ENCODE measurements at places on chromosomes 5 and 9.
A peak's percentile ranks its signal among the peaks of the same experiment; 100 is the strongest.

GRCh38 chr9:6367128-6367890 lies 39.1 kb downstream of the TPD52L3 start:
- DNase-seq = no peak

DNA sequence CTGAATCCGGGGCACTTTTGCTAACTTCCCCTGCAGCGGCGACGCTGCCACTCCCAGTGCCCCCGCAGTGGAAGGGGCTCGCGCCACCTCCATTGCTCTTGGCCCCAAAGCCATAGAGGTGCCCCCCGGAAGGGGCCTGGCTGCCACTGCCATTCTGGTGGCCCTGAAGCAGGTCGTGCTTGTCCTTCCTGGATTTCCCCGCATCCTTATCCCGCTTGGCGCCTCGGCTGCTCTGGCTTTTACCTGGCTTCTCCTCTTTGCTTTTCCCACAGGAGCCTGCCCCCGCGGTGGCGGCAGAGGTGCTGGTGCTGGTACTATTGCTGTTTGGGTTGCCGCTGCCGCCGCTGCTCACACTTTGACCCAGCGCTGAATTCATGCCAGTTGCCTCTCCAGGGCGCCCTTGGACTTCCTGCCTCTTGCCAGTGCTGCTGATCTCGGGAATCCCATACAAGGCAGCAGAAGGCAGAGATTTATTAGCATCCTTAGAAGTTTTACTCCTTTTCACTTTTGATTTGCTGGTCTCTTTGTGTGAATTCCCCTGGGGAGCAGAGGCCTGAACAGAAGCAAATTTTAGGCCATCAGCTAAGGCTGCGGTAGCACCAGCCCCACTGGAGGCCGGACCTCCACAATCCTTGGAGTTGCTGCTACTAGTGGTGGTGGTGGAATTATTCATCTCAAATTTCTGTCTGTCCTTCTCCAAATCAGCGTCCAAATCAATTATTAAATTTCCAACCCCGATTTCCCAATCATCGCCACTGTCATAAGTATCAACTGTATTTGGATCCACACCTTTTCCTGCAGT lies 2.1 kb downstream of the ZNF608 start:
- no peak for DNase-seq

DNA sequence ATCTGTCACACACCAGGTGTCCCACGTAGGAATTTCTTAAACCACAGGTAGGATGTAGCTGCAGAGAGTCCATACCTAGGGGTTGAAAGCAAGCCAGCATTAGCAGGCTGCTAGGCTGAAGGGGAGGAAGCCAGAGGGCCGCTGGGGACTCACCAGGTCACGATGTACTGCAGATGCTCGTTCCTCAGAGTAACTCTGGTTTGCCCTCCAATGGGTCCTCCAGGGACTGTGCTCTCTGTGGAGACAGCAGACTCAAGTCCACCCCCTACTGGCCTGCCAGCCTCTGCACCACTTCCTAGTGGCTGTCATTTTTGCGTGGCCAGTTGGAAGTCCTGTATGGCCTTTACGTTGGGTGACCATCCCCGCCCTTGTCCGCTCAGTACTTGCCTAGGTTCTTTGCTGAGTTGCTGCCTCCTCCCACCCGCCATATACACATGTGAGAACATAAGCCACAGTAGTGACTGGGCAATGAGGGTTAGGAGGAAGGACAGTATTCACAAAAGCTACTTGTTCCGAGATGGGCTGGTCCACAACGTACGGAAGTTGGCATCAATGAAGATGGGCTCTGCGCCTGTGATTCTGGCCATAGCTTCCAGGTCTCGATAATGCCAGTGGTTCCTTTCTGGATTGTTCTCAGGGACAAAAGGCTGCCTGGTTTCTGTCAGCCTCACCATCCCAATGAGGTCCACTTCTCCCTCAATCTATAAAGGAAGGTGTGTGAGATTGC lies 4.1 kb downstream of the RPL7A start:
- DNase-seq = peak; percentile 63

DNA sequence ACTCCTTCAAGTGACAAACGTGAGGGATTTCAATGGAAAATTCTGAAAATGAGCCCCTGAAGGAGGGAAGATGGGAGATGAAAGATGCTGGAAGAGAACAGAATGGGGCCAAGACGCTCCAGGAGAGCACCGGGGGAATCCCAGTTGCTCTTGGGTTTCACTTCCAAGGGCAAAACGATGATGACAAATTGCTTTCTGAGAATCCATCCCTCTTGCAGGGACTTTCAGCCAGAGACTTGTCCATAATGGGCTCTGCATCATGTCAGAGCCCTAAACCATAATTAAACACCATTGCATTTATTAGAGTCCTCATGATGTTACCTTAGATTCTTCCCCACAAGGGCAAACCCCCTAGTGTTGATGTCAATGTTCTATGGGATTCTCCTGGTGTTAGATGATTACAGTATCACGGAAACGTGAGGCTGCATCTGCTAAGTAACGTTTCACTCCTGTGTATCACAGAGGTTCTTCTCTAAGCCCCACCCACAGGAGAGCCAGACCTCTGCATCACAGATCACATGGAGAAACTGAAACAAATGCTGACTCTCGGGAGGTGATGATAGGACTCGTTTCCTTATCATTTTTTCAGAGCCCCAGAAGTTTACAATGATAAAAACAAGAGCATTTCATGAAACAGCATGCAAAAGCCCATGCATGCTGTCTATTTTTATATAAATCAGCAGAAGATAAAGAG lies 114.4 kb downstream of the TENT4A start:
- peak; percentile 49 for DNase-seq

GRCh38 chr5:126070481-126070880 lies 352.7 kb upstream of the GRAMD2B start:
- no peak for DNase-seq

GRCh38 chr9:93988056-93988455 lies 32.9 kb upstream of the BARX1 start:
- DNase-seq = no peak

GRCh38 chr5:136676685-136677084 lies 311.3 kb upstream of the TRPC7 start:
- no peak for DNase-seq
